ENCODE measurements at places on chromosomes 5 and 9. TPM values are rescaled to one million over a fixed set of nuclear protein-coding genes. Genes with fewer than 3 reads are reported as not detected.

SPATA31A3 gene
- not detected for total RNA-seq

GPR21 gene
- not detected for total RNA-seq

RLN2 gene
- total RNA-seq = 0.52 TPM

SEMA6A gene
- total RNA-seq = 0.10 TPM

PCDHA5 gene
- 0.72 TPM for total RNA-seq

LCN1 gene
- total RNA-seq = not detected

Measured in A549 treated with Mapracorat at 1 μM for 4 hours (cell line).